ENCODE measurements at places on chromosomes 1 and 21.
A peak's percentile ranks its signal among the peaks of the same experiment; 100 is the strongest.

- no peak for DNase-seq
These were observed 2.2 kb upstream of the VPS45 start for GRCh38 chr1:150065184-150065871.

DNA sequence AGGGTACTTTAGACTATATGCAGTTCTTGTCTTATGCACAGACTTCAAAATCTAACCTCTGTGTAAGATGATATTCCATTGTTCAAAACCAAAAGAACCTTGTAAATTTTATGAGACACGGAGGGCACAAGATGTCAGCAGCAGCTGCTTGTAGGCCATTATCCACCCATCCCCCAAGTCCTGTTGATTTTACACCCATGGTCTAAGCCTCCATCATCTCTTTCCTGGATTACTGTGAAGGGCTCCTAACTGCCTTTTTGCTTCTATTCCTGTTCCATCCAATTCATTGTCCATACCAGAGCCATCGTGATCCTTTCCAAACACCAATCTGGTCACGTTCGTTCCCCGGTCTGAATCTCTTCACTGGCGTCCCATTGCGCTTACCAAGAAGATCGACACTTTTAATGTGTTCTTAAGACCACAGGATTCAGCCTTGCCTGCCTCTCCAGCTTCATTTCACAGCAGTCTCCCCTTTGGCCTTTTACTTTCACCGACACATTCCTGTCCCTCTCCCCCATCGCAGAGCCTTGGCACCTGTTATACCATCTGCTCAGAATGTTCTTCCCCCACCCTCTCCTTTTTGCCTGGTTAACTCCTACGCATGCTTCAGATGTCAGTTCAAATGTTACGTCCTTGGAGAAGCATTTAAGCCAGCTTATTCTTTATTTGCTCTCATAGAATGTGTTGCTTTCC, 107.3 kb upstream of the POU3F1 start:
- DNase-seq: no peak

GRCh38 chr1:163701783-163702374, 380.1 kb downstream of the NUF2 start:
- no peak for DNase-seq

GRCh38 chr1:227889047-227889862, 58.5 kb downstream of the WNT9A start:
- no peak for DNase-seq

GRCh38 chr1:207004931-207005830, 27.4 kb downstream of the C1orf116 start:
- peak; percentile 0 for DNase-seq

GRCh38 chr1:47502746-47503370, 65.0 kb downstream of the FOXD2 start:
- DNase-seq: no peak
